ENCODE measurements at places on chromosomes 11 and 22. TPM values are rescaled to one million over a fixed set of nuclear protein-coding genes. Genes with fewer than 3 reads are reported as not detected.

- DNase-seq: no peak
Observed at GRCh38 chr22:31090217-31091085, 9.3 kb downstream of the SMTN start.

The RASL10A gene
- not detected for polyA plus RNA-seq

- DNase-seq: no peak
Observed at GRCh38 chr22:47398921-47399790, 636.7 kb downstream of the TBC1D22A start.

- DNase-seq: no peak
Observed at GRCh38 chr11:73989156-73989555, 6.5 kb upstream of the UCP2 start.

- DNase-seq: no peak
Observed at GRCh38 chr11:12170984-12171383, 60.6 kb downstream of the MICAL2 start.

- DNase-seq: no peak
Observed at GRCh38 chr11:95143106-95143681, 53.5 kb downstream of the ENDOD1 start.

All from naive B cell (primary cell).